ENCODE measurements at places on chromosomes 5 and 9.

DNA sequence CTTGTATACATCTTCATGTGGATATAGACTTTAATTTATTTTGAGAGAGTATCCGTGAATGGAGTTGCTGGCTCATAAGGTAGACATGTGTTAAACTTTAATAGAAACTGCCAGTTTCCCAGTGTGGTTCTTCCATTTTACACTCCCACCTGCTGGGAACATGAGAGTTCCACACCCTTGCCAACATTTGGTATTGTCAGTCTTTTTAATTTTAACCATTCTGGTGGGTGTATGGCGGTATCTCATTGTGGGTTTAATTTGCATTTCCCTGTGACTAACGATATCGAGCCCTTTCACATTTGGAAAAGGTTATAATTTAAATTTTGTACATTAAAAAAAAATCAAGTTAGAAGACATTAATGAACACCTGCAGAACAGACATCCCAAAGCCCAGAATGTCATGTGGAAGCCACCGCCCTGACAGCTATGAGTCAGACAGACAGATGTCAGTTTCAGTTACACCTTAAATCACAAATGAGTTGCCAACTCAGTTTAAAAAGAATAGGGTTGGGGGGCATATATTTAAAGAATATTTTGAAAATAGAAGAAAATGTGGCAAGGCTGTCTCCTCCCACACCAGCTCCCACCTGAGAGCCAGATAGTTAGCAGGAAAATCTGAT, 36.9 kb downstream of the ANKRD33B start:
- DNase-seq = no peak

DNA sequence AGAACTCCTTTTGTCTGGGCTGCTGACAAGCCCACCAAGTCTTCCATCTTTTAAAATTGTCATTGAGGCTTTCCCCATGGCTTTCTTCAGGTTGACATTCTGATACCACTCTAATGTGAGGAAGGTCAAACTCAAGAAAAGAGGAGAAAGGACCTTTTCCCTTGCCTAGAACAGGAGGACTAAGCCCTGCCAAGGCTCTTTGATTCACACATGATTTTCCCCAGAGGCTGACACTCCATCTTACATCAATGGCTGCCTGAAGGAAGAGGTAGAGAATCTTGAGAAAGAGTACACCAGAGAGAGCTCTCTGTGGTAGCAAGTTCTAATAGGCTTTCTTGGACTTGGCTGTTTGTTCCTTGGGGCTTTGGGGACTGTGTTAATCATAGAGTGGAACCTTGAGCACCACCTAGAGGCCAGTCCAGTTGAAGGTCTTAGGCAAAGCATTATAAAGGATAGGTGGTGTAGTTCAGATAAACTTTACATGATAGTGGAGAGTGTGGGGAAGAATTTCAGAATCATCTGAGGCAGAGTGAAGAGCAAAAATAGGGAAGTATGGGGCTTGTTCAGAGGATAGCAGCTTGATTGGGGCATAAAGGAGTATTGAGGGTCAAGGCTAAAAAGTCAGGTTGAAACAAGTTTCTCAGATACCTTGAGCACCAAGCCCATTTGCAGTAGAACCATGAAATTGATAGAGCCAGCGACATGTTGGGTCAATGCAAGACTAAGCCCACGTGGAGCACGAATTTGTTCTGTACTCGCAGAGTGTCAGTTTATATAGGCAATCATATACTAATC, 36.7 kb downstream of the NDFIP1 start:
- DNase-seq = peak; percentile 65

DNA sequence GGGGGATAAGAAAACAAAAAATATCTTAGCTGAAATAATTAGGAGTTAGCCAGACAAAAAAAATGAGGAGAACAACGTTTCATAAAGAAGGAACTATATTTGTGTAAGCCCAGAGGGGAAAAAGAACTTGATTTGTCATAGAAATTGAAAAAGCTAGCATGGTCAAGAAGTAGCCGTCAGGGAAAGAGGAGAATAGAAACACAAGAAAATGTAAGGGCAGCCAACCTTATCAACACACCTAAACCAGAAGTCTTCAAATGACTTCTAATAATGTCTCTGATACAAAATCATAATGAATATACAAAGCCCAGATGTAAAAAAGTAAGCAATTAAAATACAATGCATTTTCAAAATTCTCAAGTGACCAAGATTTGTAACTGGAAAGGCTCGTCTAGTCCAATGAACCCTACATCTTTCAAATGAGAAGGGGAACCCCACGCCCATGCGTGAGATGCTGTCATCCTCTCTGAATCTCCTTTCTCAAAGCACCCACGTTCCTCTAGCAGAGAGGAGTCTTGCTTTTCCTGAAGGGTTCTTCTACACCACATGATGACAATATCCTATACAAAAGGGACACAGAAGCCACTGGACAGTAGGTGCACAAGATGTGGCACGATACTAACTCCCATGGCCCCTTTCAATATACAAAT, 103.7 kb downstream of the ARL15 start:
- DNase-seq = no peak

GRCh38 chr9:9002826-9003583, 1203.4 kb upstream of the DMAC1 start:
- no peak for DNase-seq

DNA sequence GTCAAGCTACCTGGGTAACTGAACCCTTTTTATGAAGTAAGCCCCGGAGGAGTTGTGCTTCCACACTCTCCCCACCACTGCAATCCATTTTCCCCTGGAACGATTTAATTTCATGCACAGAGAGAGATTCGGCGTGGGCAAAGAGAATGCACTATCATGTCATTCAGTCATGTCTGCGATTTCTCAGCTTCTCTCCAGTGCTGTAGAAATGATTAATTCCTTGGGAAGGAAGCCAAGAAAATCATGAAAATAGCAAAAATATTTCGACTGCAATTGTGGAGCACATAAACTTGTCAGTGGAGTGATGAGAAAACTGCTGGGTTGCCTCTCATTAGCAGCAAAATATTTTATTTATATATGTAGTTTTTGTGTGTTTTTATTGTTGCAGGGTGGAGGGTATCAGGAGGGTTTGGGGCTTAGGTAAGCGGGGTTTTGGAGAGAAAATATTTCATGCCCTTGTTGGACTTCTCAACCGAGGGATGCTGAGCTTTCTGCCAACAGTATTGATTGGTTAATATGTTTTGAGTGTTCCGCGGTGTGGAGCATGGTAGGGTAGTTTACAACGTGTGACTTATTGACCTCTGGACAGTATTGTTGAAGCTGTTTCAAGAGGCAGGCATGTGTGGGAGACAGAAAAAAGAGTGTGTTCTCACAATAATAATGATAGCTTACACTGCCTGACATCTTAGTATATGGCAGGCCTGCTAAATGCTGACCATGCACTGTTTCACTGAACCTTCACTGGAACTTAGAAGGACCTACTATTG, 69.3 kb downstream of the SGCD start:
- no peak for DNase-seq

DNA sequence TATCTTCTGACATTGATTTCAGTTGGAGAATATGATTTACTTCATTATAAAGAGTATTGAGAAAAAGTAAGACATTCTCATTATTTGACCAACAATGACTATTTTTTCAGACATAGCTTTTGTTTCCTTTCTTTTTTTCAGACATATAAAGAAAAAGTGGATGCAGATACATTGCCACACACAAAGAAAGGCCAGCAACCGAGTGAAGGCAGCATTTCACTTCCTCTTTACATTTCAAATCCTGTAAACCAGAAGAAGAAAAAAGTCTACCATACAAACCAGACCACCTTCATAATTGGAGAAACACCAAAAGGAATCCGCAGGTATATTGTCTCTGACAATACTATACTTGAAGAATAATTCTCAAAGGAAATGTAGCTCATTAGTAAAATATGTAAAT, 128.9 kb downstream of the ERCC6L2 start:
- DNase-seq = no peak

DNA sequence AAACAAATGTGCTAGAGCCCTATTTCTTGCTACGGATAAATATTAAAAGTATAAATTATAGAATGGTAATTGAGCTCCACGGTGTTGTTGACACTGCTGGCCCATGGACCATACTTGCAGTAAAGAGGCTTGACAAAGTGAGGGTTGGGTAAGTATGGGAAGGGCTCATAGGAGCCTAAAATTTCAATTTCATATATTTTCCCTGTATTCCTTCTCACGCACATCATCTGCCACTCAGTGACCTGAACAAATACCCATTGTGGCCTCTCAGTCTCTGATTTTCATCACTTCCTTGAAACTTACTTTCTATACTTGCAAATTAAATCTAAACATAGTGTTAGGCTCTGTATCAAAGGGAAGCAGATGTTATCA, 116.5 kb downstream of the PIK3R1 start:
- no peak for DNase-seq

- no peak for DNase-seq
Measured at GRCh38 chr5:101278011-101278687, 375.1 kb upstream of the ST8SIA4 start.

DNA sequence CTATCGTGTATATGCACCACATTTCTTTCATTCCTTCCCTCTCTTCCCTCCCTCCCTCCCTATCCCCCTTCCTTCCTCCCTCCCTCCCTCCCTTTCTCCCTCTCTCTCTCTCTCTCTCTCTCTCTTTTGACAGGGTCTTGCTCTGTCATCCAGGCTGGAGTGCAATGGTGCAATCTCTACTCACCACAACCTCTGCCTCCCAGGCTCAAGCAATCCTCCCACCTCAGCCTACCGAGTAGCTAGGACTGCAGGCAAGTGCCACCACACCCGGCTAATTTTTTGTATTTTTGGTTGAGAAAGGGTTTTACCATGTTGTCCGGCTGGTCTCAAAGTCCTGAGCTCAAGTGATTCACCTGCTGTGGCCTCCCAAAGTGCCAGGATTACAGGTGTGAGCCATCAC, 1.1 kb upstream of the ANKS6 start:
- no peak for DNase-seq

DNA sequence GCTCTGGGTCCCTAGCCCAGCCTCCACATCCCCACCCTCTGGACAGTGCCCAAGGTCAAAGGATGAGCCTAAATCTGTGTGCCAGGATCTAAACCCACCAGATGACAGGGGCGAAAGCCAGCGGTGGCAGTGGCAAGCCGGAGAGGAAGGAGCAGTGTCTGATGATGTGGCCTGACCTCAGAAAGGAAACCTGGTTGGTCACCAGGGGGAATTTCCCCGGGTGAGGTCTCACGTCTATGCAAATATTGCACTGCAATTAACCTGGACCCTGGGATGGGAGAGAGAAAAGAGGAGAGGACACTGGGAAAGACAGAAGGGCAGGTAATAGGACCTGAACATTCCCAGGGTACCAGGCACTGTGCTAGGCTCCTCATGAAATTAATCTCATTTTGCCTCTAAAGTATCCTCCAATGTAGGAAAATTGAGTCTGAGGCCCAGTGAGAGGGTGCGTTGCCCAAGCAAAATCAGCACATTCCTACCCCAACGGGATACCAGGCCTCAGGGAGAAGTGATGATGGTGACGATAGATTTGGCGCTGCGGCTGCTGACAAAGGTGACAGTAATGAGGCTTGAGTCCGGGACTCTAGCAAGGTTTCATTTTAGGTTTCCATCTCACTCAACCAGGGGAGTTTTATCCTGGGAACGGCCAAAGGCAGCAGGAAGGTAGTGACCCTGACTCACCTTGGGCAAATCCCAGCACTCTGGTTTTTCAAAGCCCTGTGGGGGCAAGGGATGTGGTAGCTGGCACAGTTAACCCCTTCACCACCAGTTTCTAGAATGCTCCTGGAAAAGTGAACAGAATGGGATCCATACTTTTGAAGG, 13.4 kb upstream of the TNIP1 start:
- DNase-seq = peak; percentile 51

DNA sequence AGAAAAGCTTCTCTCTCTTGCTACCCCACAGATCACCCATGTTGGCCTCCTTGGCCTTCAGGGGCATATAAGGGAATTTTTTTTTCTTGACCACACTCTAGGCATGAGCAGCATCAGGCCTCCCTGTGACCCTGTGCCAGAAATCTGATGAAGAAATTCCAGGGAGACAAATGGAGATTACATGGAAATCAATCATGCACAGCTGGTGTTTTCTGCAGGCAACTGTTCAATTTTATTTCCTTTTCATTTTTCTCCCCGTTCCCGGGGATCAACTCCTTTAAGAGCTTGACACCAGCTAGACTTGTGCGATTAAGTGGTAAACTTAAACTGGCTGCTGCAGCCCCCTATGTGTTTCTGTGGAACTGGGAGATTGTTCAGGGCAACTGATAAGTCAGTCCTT, 59.3 kb downstream of the GALNT10 start:
- no peak for DNase-seq

GRCh38 chr5:142688281-142688989, 2.5 kb upstream of the FGF1 start:
- DNase-seq = no peak
